ENCODE measurements at places on chromosomes 12 and 14. TPM values are rescaled to one million over a fixed set of nuclear protein-coding genes. Genes with fewer than 3 reads are reported as not detected.

The ZNF384 gene
- total RNA-seq: 10.3 TPM

The HOXC5 gene
- not detected for total RNA-seq

The HOXC4 gene
- total RNA-seq: not detected

The KCNH3 gene
- total RNA-seq: not detected

The LBHD2 gene
- not detected for total RNA-seq

The SSTR1 gene
- total RNA-seq: 22.0 TPM

The ITGB7 gene
- total RNA-seq: 0.77 TPM

The MGAT4C gene
- total RNA-seq: under 0.01 TPM

The CCDC175 gene
- total RNA-seq: not detected

The SLC4A8 gene
- total RNA-seq: 7.2 TPM

The NEUROD4 gene
- total RNA-seq: not detected

The TGM1 gene
- total RNA-seq: 0.55 TPM

The SDSL gene
- total RNA-seq: 7.5 TPM

The SARNP gene
- 113 TPM for total RNA-seq

The ALDH1L2 gene
- total RNA-seq: 62.8 TPM

The SIRT4 gene
- total RNA-seq: 2.4 TPM

The ACADS gene
- total RNA-seq: 11.3 TPM

The KRT81 gene
- under 0.01 TPM for total RNA-seq

The LMBR1L gene
- 39.7 TPM for total RNA-seq

The MRPL51 gene
- total RNA-seq: 108 TPM

The PIWIL1 gene
- total RNA-seq: not detected

The PPP4R4 gene
- 3.2 TPM for total RNA-seq

The PRB2 gene
- not detected for total RNA-seq

The SLC7A8 gene
- total RNA-seq: 21.5 TPM

The NPFF gene
- total RNA-seq: not detected

The CIDEB gene
- total RNA-seq: 2.9 TPM
